ENCODE measurements at places on chromosomes 1 and 21.

DNA sequence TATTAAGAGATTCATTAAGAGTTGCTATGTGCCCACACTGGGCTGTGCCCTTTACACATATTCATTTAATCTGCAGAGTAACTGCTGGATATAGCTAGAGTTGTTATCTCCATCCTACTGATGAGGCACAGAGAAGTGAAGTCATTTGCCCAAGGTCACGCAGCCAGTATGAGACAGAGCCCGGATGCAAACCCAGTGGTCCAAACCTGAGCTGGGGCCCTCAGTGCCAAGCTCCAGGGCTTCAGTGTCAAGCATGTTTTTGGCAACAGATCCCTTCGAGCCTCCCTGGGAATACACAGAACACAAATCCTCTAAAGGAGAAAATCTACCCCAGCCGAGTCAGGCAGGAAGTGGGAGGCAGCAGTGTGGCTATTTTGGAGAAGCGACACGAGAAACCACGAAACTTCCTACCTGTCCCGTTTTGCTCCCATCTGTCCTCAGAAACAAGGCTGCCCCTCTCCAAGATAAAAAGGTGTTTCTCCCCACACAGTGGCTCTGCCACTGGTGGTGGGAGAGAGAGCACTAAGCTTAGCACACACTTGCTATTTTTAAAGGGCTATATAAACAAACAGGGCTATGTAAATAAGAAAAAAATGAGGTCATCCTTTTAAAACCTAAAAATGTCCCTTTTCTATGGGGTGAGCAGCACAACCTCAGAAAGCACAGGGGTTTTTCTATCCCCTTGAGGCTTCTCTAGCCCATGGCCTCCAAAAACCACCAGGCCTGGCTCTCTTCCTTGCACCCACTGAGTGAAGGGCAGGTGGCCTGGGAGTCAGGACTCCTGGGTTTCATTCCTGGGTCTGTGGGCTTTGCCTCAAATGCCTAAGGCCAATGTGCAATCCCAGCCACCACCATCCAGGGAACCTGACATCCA, 138.6 kb upstream of the EDN2 start:
- no peak for DNase-seq

- no peak for DNase-seq
Observed at GRCh38 chr1:191498825-191499224, 659.4 kb upstream of the RGS18 start.

DNA sequence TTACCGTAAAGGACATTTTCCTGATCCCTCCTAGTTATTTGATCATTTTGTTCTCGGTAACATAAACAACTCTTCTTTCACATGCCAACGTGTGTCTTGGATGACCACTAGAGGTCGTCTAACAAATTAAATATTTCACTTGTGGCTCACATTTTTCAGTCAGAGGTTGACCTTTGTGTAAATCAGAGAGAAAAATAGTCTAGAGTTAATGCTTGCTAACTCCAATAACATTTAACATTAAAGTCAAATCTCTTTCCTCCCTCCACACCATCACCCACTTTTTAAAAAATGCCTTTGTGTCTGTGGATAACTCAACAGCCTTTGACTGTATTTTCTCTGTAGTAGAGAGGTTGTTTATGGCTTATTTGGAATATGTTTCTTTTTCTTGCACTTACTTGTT, 220.5 kb upstream of the B3GALT2 start:
- peak; percentile 57 for DNase-seq

- DNase-seq, result no peak
Observed at GRCh38 chr1:18458133-18459092, 22.3 kb upstream of the KLHDC7A start.

DNA sequence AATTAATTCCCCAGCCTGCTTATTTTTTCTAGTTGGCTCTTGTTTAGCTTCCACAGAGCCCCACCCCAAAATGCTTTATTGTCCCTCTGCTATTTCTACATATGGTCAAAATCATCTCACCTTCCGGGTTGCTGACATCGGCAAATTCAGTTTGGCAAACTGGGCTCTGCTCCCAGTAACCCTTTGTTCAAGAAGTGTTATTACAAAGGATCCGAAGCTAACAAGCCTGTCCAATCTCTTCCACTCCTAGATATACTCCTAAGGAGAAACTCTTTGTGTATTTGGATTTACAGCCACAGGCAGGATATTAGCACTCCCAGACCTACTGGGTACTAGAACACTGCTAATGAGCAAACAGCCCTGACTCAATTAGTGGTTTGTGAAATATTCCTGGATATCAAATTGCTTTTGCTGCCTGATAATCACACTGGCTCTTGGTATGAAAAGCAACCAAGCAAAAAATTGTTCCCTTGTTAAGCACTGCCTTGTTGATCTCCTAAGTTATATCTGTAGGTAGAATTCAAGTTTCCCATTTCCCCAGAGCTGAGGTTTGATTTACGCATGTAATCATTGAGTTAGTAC, 4.0 kb downstream of the JUN start:
- DNase-seq, result peak; percentile 46

DNA sequence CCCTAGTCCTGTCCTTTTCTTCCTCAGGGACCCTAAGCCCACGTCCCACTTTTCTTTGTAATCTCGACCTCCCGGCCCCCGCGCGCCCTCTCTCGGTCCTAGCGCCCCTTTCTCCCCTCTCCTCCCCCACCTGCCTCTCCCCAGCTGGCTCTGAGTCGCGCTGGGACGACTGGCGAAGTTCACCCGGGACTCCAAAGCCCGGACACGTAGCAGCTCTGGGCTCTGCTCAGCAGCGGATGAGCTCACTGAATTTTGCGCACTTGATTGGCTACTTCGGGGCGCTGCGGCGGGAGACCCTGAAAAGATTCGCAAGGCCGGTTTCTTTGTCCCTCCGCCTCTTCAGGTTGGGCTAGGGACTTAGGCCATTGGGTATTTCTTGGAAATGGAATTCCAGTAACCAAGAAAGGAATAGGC, 16.3 kb upstream of the ACKR1 start:
- peak; percentile 41 for DNase-seq

DNA sequence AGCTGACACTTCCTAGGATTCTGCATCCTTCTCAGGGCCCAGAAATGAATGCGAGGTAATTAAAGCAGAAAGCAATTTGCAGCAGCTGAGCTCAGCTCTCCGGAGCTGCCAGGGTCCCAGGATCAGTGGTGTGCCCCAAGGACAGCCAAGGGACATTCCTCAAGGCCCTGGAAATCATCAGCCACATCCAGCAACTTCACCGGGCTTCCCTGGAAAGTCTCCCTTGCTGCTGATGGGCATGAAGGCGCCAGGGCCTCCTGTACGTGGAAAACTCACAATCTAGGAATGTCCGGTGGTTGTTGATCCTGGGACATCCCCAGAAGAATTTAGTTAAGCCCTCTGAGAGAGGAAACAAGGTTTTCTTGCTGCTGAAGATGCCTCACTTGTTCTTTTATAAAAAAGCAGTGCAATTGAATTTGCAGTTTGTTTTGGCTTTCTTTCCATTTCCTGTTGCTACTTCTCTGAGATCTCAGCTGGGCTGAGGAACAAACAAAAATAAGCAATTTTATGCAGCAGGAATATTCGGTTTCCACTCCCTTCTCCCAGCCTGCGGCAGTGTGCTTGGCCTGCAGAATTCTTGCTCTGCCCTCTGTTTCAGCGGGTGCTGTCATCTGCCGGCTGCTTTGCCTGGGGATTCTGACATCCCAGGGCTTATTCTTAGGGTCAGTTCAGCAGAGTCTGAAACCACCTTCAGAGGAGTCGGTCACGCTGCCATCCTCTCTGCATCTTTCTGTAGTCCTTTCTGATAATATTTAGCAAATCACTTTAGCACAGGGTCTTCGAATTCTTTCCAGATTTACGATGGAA, 85.9 kb downstream of the TCP10L start:
- DNase-seq, result no peak

GRCh38 chr1:52454779-52455178, 50.4 kb downstream of the PRPF38A start:
- DNase-seq, result no peak

DNA sequence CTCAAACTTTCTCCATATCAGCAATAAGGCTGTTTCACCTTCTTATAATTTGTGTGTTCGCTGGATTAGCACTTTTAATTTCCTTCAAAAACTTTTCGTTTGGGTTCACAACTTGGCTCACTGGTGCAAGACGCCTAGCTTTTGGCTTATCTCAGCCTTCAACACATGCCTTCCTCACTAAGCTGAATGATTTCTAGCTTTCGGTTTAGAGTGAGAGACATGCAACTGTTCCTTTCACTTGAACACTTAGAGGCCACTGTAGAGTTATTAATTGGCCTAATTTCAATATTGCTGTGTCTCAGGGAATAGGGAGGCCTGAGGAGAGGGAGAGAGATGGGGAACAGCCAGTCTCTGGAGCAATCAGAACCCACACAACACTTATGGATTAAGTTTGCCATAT, 41.2 kb upstream of the IFNLR1 start:
- no peak for DNase-seq

- DNase-seq, result no peak
Observed at GRCh38 chr1:156211243-156211642, 1.6 kb upstream of the PMF1 start.

DNA sequence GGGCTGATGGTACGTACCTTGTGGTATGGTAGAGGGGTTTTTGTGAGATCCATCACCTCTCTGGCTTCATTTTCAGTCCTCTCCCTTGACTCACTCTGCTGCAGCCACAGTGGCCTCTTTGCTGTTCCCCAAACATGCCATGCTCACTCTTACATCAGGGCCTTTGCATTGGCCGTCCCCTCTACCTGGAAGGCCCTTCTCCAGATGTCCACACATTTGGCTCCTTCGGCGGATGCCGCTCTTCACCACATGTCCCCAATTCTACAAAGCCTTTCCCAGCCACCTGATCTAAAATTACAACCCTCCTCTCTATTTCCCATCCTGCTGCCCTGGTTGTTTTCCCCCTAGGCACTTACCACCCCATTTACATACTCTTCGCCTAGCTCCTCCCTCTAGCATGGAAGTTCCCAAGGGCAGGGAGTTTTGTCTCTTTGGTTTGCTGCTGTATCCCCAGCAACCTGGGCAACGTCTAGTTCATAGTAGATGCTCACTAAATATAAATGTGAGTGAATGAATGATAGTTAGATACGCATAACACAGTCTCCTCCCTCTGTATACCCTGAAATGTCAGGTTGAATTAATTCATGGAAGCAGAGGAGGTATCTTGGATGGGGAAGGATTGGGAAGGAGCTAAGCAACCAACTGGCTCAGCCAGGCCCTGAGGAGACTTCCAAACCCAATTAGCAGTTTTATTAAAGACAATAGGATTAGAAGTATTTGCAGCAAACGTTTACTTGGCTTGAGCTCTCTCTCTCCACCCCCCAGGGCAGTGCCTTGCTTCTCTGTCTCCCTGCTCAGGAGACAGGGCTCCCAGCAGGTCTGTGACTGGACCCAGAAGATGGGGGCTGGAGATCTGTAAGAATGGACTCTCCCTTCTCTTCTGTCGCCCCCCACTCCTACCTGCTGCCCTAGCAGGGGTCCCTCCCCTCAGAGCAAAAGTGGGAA, 264.2 kb downstream of the GRIK3 start:
- no peak for DNase-seq

- DNase-seq, result no peak
Observed at GRCh38 chr1:198829944-198830343, 191.1 kb downstream of the PTPRC start.

DNA sequence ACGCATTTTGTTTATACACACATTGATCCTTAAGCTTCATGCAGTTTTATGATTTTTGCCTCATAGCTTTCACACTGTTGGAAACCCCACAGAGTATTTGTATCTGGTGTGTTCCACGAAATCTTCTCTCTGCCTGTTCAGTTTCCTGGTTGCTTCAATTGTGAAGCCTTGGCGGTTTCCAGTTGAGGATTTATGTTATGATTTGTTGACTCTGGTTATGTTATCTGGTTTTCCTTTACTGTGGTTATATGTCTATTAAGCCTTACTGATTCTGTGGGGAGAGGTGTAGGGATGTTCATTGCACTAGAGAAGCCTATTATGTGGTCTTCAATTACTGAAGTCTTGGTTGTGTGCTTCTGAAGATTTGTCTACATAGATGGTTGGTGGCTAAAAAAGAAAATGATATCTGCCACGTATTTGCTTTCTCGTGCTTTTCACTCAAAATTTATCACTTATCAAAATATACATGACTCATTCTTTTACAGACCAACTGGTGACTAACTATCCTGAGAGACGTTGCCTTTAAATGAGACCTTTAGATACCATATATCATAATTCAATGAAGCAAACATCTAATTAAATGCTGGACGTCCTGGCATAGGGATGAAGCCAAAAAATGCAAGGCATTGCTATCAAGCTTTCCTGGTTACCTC, 488.0 kb upstream of the B3GALT2 start:
- DNase-seq, result no peak

DNA sequence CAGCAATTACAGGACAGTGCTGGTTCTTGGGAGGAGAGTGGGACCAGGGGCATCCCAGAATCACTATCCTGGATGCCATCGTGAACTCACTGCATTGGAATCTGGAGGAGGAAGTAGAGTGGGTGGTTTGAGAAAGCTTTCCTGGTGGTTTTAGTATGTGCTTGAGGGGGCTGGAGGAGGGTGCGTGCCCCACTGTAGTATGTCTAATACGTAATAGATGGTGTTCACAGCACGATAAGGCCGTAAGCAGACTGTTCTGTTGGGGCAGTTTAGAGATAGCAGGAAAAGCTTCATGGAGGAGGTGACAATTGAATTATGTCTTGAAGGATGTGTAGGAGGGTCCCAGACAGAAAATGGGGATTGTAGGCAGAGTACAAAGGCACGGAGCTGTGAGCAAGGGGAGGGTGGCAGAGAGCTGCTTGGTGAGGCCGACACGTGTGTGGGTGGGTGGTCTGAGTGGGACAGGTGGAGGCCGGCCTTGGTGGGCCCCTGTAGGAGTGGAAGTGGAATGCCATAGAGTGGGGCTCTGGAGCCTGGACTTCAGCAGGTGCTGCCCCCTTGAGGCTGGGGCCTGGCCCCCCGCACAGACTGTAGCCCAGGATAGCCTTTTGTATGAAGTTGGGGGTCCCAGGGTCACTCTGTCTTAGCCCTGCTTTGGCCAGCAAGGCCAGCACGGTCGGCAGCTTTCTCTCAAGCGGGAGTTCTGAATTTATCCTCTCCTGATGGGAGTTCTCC, 37.0 kb downstream of the IL6R start:
- peak; percentile 51 for DNase-seq

DNA sequence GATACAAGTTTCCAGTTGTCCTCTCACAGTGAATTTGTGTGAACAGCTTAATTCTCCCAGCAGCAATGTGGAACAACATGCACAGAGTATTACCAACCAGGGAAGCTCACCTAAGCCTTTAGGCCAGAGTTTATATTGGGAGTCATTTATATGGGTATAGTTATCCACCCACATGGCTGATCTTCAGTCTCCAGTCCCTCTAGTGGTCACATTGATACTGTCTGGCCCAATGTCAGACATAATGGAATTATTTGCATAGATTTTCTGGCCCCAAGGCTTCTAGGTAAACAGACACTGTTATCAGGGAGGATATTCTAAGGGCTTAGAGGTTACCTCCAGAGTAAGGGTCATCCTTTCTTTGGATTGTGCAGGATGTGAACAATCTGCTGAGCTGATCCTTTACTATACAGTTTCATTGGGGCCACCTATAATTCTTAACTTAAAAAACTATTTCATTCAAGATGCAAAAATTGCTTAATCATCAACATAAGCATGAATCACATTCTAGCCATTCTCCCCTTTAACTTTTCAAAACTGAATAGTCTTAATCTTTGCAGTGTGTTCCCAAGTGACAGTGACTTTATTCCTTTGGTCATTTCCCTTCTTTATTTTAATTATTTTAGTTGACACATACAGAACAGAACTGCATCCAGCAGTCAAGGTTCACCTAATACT, 210.9 kb downstream of the LTN1 start:
- DNase-seq, result no peak

All from suppressor macrophage (primary cell).